ENCODE measurements at places on chromosomes 1 and 21.

DNA sequence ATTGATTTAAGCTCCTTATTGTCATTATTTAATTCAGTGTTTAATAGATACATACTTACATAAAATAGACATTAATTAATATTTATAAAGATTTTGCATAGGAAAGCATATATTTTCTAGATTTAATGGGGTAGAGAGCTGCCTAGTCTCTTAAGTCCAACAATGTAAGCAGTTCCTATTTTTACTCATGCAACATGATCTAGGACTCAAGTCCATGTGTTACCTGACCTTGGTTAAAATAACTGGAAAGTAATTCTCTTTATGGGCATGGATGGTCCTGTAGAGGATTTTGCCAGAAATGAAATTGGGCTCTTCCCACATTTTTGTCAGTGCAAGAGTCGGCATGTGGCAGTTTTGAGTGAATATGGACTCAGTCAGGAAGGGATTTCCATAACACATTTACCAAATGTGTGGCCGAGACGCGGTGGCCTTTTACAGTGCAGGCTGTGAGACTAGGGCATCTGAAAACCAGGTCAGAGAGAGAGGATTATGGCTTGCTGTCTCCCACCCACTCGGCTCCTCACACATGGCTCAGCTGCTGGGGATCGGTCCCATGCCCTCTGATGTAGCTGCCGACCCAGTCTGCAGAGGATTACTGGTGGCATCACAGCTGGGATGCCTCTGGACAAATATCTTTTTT lies 6.2 kb upstream of the KIF1B start:
- no peak for DNase-seq

DNA sequence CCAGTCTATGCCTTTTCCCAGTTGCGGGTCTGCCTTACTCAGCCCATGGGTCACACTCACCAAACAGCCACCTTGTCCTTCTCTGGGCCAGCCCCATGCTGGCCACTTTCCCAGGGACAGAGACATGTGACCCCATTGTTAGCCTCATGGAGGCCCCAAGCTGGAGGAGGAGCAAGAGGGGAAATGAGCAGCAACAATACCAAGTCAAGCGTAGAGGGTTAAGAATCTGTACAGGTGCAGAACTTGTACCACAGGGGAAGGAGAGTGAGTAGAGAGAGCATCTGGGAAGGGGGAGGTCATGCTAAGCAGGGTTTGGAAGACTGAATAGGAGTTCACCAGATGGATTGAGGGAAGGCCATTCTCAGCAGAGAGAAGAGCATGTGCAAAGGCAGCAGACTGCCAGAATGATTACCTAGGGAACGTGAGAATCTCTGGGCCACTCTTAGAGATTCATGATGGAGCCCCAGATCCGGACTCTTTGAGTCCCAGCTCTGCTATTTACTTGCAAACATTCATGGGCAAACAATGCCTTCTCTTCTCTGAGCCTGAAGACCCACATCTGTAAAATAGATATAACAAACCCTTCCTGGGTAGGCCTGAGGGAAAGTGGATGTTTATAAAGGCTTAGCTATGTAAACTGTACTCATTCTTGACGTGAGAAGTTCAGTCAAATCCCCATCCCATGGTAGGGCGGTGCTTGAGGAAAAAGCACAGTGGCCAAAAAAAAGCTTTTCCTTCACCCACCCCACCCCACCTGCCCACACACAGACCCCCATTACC lies 2.8 kb upstream of the SLC2A1 start:
- no peak for DNase-seq

GRCh38 chr1:14794136-14794768 lies 195.8 kb downstream of the KAZN start:
- DNase-seq: no peak

DNA sequence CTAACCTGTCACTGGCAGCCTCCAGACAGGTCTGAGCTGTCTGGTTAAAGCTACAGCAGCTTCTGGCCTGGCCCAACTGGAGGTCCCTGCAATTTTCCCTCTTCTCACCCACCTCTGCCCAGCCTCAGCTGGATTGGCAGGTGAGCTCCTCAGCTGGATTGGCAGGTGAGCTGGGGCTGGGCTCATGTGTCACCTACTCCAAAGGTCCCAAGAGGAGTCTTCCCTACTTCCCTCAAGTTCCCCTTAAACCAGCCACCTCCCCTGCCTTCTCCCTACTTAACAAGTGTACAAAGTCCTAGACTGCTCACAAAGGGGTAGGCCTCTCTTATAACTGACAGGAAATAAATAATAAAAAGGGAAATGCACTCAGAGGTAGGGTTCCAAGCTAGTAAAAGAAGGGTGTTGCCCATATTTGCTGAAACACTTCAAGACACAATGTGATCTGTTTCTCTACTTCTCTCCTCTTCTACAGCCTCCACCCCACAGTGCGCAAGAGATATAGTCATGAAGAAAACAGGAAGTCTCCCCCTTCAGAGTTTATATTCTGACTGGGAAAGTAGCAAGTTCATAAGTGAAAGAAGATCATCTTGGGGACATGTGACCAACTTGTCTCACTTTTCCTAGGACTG lies at the start of gene GPA33:
TSS of gene GPA33 (minus strand) at position 64 of the 629 bp plus-strand sequence. CDS start 90 bp downstream, outside the sequence.
- DNase-seq: peak; percentile 86

GRCh38 chr1:239763850-239764249 lies 327.8 kb upstream of the FMN2 start:
- no peak for DNase-seq
